Purkinje cell (primary cell): ENCODE measurements at places on chromosomes 5 and 9. TPM values are rescaled to one million over a fixed set of nuclear protein-coding genes. Genes with fewer than 3 reads are reported as not detected.

Gene P4HA2
- polyA plus RNA-seq = 3.4 and 9.4 TPM in 2 replicates

Gene OBP2B
- polyA plus RNA-seq = not detected in 2 replicates

Gene GPRIN1
- 0.95 and 2.2 TPM in 2 replicates for polyA plus RNA-seq

Gene CLK4
- 18.2 and 19.9 TPM in 2 replicates for polyA plus RNA-seq

Gene CARTPT
- 5.1 TPM in 1 of 2 replicates, not detected in the other for polyA plus RNA-seq

Gene AGXT2
- polyA plus RNA-seq = not detected in 2 replicates

Gene CD180
- polyA plus RNA-seq = not detected in 2 replicates

Gene STOM
- polyA plus RNA-seq = 9.9 and 14.1 TPM in 2 replicates

Gene OR1J2
- polyA plus RNA-seq = not detected in 2 replicates

Gene IGIP
- 22.9 and 34.7 TPM in 2 replicates for polyA plus RNA-seq

Gene SHC3
- 0.06 and 4.1 TPM in 2 replicates for polyA plus RNA-seq

Gene GALNT12
- 1.2 TPM in 1 of 2 replicates, not detected in the other for polyA plus RNA-seq

Gene TRIM36
- polyA plus RNA-seq = 35.8 and 42.3 TPM in 2 replicates

Gene SEC61B
- 126 and 151 TPM in 2 replicates for polyA plus RNA-seq

Gene GSN
- polyA plus RNA-seq = 7.9 and 8.9 TPM in 2 replicates

Gene MAMDC4
- 0.12 and 0.14 TPM in 2 replicates for polyA plus RNA-seq

Gene ASS1
- polyA plus RNA-seq = 18.5 and 32.0 TPM in 2 replicates

Gene GARIN3
- polyA plus RNA-seq = 0.16 and 0.70 TPM in 2 replicates

Gene IRX2
- polyA plus RNA-seq = 2.1 and 6.0 TPM in 2 replicates

Gene TOR2A
- polyA plus RNA-seq = 1.9 and 2.4 TPM in 2 replicates

Gene ADCY2
- polyA plus RNA-seq = 2.9 and 5.6 TPM in 2 replicates

Gene CDC37L1
- polyA plus RNA-seq = 35.0 and 35.7 TPM in 2 replicates

Gene ANXA2R
- polyA plus RNA-seq = 0.28 TPM in 1 of 2 replicates, not detected in the other

Gene ZNF462
- polyA plus RNA-seq = 17.6 and 32.7 TPM in 2 replicates

Gene ADAMTS2
- polyA plus RNA-seq = 0.11 TPM in 1 of 2 replicates, not detected in the other

Gene DDX4
- polyA plus RNA-seq = not detected in 2 replicates

Gene PRUNE2
- 18.6 and 32.5 TPM in 2 replicates for polyA plus RNA-seq

Gene NMUR2
- 1.6 TPM in 1 of 2 replicates, not detected in the other for polyA plus RNA-seq

Gene HTR1A
- polyA plus RNA-seq = not detected in 2 replicates

Gene RASEF
- 0.04 TPM in 1 of 2 replicates, not detected in the other for polyA plus RNA-seq

Gene GPR151
- not detected in 2 replicates for polyA plus RNA-seq

Gene SPINK6
- 1,307 and 2,131 TPM in 2 replicates for polyA plus RNA-seq

Gene RANBP3L
- 2.1 and 4.0 TPM in 2 replicates for polyA plus RNA-seq

Gene EPB41L4B
- 0.90 and 4.4 TPM in 2 replicates for polyA plus RNA-seq

Gene FBP2
- polyA plus RNA-seq = not detected in 2 replicates

Gene INSYN2B
- 2.0 and 2.6 TPM in 2 replicates for polyA plus RNA-seq

Gene GTF3C5
- polyA plus RNA-seq = 1.5 and 4.3 TPM in 2 replicates

Gene ENTR1
- 0.69 and 3.4 TPM in 2 replicates for polyA plus RNA-seq

Gene TLX3
- not detected in 2 replicates for polyA plus RNA-seq

Gene IL33
- 11.8 and 19.4 TPM in 2 replicates for polyA plus RNA-seq

Gene HRCT1
- polyA plus RNA-seq = not detected in 2 replicates

Gene PAPPA
- polyA plus RNA-seq = 0.29 and 1.4 TPM in 2 replicates

Gene NTMT1
- polyA plus RNA-seq = 17.2 and 34.2 TPM in 2 replicates

Gene AIF1L
- 2.3 and 2.6 TPM in 2 replicates for polyA plus RNA-seq

Gene SV2C
- polyA plus RNA-seq = 50.4 and 53.8 TPM in 2 replicates

Gene HSPB3
- polyA plus RNA-seq = 2.3 and 9.2 TPM in 2 replicates

Gene SLC6A3
- not detected in 2 replicates for polyA plus RNA-seq
